Effector memory CD4-positive, alpha-beta T cell (primary cell): ENCODE measurements at places on chromosomes 3 and 15.

DNA sequence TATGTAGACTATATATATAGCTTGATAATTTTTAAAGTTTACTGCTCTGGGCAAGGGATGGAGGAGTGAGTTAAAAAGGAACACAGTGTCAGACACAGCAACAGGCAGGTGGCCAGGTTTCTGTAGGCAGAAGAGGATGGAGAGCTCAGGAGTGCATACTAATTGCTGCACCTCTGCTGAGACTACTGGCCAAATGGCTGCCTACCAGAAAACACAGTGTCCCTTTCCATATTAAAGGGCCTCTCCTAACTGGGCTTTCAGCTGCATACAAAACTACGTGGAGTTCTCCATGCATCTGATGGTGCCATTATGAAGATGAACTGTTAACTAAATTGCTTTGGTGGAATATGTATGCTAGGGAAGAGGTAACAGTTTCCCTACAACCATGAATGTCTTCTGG lies 1.8 kb downstream of the ATP13A4 start:
- DNase-seq, result no peak

GRCh38 chr3:99373088-99373845 lies 265.1 kb upstream of the COL8A1 start:
- DNase-seq, result no peak

DNA sequence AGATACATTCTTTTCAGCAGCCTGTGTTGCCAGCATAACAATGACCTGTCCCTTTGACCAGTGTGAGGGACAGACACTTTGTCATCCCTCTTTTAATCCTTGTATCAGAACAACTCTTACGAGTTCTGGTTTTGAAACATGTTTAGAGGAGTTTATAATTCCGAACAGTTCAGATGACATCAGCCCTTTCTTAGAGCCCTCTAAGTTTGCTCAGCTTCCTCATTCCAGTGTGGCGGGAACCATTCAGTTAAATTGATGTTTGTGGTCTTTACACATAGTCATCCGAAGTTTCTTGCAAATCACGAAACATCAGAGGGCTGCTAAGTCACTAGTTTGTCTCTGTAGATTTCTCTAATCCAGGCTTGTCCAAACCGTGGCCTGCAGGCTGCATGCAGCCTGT lies 102.5 kb downstream of the AKAP13 start:
- DNase-seq, result no peak

DNA sequence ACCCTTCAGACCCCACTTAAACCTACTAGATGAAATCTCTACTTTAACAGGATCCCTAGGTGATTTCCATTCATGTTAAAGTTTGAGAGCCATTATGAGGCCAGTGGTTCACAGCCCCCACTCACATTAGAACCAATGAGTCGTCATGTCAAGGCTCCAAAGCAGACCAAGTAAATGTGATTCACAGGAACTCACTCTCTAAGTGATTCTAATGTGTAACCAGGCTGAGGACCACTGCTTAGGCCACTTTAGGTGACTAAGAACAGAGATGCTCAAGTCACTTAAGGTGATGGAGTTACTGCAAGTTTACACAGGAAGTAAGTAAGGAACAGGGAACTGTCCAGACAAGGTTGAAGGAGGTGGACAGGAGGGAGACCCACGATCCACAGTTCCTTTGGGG lies 7.7 kb downstream of the GALNT15 start:
- no peak for DNase-seq

GRCh38 chr3:81339040-81339845 lies 422.2 kb downstream of the GBE1 start:
- no peak for DNase-seq

GRCh38 chr3:135169651-135170050 lies 374.6 kb downstream of the EPHB1 start:
- DNase-seq, result no peak
